Activated CD4-positive, alpha-beta memory T cell treated with anti-CD3 and anti-CD28 coated beads, Interleukin-2, amount 10 ng/mL, durations not matched to agents 7 days and 5 days (primary cell): ENCODE measurements at places on chromosomes 5 and 9. TPM values are rescaled to one million over a fixed set of nuclear protein-coding genes. Genes with fewer than 3 reads are reported as not detected.

Gene ARSI
- total RNA-seq = not detected

Gene BTNL9
- total RNA-seq = not detected

DNA sequence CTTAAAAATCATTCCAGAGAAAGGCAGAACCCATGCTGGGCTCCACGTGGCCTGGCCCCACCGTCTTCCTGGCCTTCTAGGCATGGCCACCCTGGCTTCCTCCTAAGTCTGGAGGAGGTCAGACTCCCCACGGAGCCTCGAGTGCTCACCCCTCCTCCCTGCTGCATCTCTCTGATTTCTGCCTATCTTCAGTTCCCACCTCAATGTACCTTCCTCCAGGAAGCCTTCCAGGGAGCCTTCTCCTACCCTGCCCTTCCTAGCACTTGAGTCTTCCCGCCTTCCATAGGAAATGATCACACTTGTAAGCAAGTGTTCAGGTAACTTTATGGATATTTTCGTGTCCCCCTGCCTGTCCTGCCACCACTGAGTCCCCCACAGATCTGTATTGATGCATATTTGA, 92.0 kb downstream of the MVB12B start:
- H3K27ac ChIP-seq = no peak overlapping the region
- H3K4me3 ChIP-seq = no peak overlapping the region
- H3K36me3 ChIP-seq = no peaks in the 10 kb centered on the region
- DNase-seq = no peak
- H3K27me3 ChIP-seq = peaks cover 3% of the 10 kb centered on the region

DNA sequence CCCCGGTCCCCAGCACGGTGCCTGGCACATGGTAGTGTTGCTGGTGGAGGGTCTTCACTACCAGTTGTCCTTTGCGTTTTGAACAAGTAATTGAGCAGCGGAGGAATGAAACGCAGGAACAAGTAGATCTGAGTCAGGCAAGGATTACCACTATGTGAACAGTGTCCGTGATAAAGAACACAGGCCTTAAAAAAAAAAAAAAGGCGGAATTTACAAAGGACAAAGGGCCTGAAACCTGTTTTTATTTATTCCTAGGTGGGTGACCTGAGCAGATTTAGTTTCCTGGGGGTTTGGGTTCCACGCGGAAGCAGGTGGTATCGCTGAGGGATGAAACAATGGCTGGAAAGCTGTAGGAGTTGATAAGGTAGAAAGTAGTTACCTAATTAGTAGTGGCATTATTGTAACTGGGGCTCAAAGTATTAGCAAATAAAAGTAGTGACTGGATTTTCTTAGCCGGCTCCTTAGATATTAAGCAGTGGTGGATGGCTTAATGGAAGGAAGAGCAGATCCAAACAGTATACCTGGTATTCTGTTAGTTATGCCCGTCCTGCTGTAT, 1.1 kb downstream of the RUSC2 start:
- no peaks in the 10 kb centered on the region for H3K36me3 ChIP-seq
- H3K4me1 ChIP-seq = peaks cover 33% of the 10 kb centered on the region
- peaks cover 33% of the 10 kb centered on the region for H3K27me3 ChIP-seq
